ENCODE measurements at places on chromosomes 12 and 14. TPM values are rescaled to one million over a fixed set of nuclear protein-coding genes. Genes with fewer than 3 reads are reported as not detected.

Gene TSPAN9
- total RNA-seq: 1.2 TPM

Gene KCNMB4
- 0.37 TPM for total RNA-seq

Gene LAG3
- total RNA-seq: 0.86 TPM

Gene WSCD2
- not detected for total RNA-seq

Gene SERPINA12
- total RNA-seq: not detected

Gene LUM
- total RNA-seq: 0.54 TPM

Gene CD69
- 579 TPM for total RNA-seq

Gene AMDHD1
- 1.4 TPM for total RNA-seq

Gene OTUB2
- 2.5 TPM for total RNA-seq

Gene DDX47
- total RNA-seq: 154 TPM

Gene TAS2R9
- total RNA-seq: 0.20 TPM

Gene CDK17
- total RNA-seq: 105 TPM

Gene ZFHX2
- total RNA-seq: 0.49 TPM

Gene ERBB3
- total RNA-seq: 4.8 TPM

Gene TAS2R20
- 1.6 TPM for total RNA-seq

Gene RAB3IP
- total RNA-seq: 23.7 TPM

Gene KCNC2
- not detected for total RNA-seq

Gene EGLN3
- 0.97 TPM for total RNA-seq

Gene SERPINA9
- total RNA-seq: not detected

Gene DPF3
- 0.49 TPM for total RNA-seq

Gene TXNDC16
- 7.3 TPM for total RNA-seq
